ENCODE measurements at places on chromosomes 7 and 10.
A peak's percentile ranks its signal among the peaks of the same experiment; 100 is the strongest.

- no peak overlapping the region for H3K27ac ChIP-seq
- H3K4me3 ChIP-seq: no peak overlapping the region
- no peak for DNase-seq
- no peaks in the 10 kb centered on the region for H3K4me1 ChIP-seq
Observed at GRCh38 chr7:78788464-78788863, 665.0 kb downstream of the MAGI2 start.

GRCh38 chr10:24952707-24953645 lies 570 bp upstream of the PRTFDC1 start:
- no peaks in the 10 kb centered on the region for H3K36me3 ChIP-seq
- DNase-seq: peak; percentile 89
- H3K4me3 ChIP-seq: peak overlapping the region; percentile 41
- H3K27me3 ChIP-seq: no peaks in the 10 kb centered on the region

GRCh38 chr7:6246251-6246917 lies 26.0 kb downstream of the CYTH3 start:
- H3K4me3 ChIP-seq: no peak overlapping the region
- no peak overlapping the region for H3K27ac ChIP-seq
- no peaks in the 10 kb centered on the region for H3K27me3 ChIP-seq
- no peak for DNase-seq

DNA sequence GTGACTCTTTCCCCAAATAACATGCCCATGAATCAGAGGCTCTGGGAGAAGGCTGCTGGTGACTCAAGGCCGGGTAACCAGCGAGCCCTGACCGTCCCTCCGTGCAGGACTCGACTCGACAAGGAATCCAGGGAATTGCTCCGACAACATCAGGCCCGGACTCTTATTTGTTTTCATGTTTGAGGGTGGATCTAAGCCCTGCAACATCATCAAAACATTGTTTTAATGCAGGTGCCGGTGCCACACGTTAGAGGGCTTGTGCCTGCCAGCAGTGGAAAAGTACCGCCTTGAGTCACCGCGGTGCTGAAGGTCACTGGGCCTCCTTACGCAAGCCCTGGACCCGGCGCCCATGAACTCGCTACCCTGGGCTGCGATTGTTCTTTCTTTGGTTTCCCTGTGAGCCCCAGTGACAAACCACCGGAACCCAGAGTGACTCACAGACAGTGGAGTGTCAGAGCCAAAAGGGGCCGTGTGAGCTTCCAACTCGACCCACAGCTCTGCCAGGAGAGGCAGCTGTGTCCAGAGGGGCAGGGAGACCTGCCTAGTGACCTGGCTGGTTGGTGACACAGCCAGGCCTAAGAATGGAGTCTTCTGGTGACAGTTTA lies 139.4 kb upstream of the SHH start:
- H3K27me3 ChIP-seq: no peaks in the 10 kb centered on the region
- no peaks in the 10 kb centered on the region for H3K36me3 ChIP-seq
- no peaks in the 10 kb centered on the region for H3K4me1 ChIP-seq
- H3K27ac ChIP-seq: no peak overlapping the region
- no peak for DNase-seq

- no peak overlapping the region for H3K4me3 ChIP-seq
- no peak for DNase-seq
- no peak overlapping the region for H3K27ac ChIP-seq
- no peaks in the 10 kb centered on the region for H3K27me3 ChIP-seq
- no peaks in the 10 kb centered on the region for H3K36me3 ChIP-seq
Observed at GRCh38 chr10:21808550-21808949, 195.0 kb downstream of the DNAJC1 start.

DNA sequence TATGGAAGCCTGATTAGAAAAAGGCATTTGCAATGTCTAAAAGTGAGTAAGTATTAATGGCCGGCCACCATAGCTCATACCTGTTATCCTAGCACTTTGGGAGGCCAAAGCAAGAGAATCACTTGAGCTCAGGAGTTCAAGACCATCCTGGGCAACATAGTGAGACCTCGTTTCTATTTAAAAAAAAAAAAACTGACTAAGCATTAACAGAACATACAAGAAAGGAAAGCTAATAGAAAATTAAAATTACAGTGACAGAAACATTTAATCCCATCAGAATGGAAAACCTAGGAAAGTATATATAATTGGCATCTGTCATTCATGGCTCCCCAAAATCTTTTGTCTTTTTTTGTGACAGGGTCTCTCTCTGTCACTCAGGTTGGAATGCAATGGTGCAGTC lies 55.9 kb downstream of the AOC1 start:
- H3K27ac ChIP-seq: no peak overlapping the region
- H3K27me3 ChIP-seq: no peaks in the 10 kb centered on the region
- H3K4me3 ChIP-seq: no peak overlapping the region
- no peak for DNase-seq

- H3K4me3 ChIP-seq: no peak overlapping the region
- no peak overlapping the region for H3K27ac ChIP-seq
- no peaks in the 10 kb centered on the region for H3K4me1 ChIP-seq
- no peak for DNase-seq
Observed at GRCh38 chr7:10122551-10123100, 851.0 kb upstream of the PHF14 start.

- H3K27ac ChIP-seq: no peak overlapping the region
- no peak overlapping the region for H3K4me3 ChIP-seq
- no peak for DNase-seq
- no peaks in the 10 kb centered on the region for H3K27me3 ChIP-seq
- no peaks in the 10 kb centered on the region for H3K4me1 ChIP-seq
Observed at GRCh38 chr10:112614586-112614985, 167.6 kb downstream of the VTI1A start.

DNA sequence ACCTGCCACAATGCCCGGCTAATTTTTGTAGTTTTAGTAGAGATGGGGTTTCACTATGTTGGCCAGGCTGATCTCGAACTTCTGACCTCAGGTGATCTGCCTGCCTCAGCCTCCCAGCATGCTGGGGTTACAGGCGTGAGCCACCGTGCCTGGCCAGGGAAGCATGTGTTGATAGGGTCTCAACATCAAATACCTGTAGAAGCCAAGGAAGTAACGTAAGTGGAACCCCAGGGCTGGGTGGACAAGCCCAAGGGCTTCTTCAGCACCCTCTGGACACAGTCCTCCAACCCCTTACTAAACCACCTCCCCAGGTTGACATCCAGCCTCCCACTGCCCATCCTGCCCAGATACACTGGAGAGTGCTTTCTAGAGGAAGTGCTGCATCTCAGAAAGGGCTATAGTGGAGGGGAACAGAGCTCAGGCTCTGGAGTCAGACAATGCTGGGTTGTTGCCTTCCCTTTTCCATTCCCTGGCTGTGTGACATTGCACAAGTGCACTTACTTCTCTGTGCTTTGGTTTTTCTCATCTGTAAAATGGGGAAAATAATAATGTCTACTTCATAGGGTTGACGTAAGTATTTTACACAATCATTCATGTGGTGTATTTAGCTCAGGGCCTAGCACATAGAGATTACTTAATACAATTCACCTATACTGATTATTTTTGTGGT lies 73.9 kb upstream of the KAT6B start:
- H3K27ac ChIP-seq: no peak overlapping the region
- H3K4me1 ChIP-seq: peaks cover 10% of the 10 kb centered on the region
- H3K36me3 ChIP-seq: no peaks in the 10 kb centered on the region
- no peak for DNase-seq

- no peaks in the 10 kb centered on the region for H3K4me1 ChIP-seq
- no peak overlapping the region for H3K27ac ChIP-seq
- no peaks in the 10 kb centered on the region for H3K27me3 ChIP-seq
- H3K4me3 ChIP-seq: no peak overlapping the region
- DNase-seq: no peak
- H3K36me3 ChIP-seq: no peaks in the 10 kb centered on the region
Observed at GRCh38 chr10:35103882-35104281, 13.7 kb upstream of the CUL2 start.

- no peaks in the 10 kb centered on the region for H3K27me3 ChIP-seq
- H3K36me3 ChIP-seq: no peaks in the 10 kb centered on the region
- no peak for DNase-seq
- no peak overlapping the region for H3K4me3 ChIP-seq
Observed at GRCh38 chr7:17144322-17144721, 154.1 kb upstream of the AHR start.

- H3K27me3 ChIP-seq: no peaks in the 10 kb centered on the region
- H3K36me3 ChIP-seq: no peaks in the 10 kb centered on the region
- no peak overlapping the region for H3K27ac ChIP-seq
- H3K4me1 ChIP-seq: no peaks in the 10 kb centered on the region
Observed at GRCh38 chr7:106518967-106519366, 142.0 kb downstream of the CCDC71L start.

- DNase-seq: peak; percentile 93
- H3K27ac ChIP-seq: peak overlapping the region; percentile 77
- H3K4me3 ChIP-seq: peak overlapping the region; percentile 51
Observed at GRCh38 chr7:16420649-16421332, 547 bp downstream of the CRPPA start.

DNA sequence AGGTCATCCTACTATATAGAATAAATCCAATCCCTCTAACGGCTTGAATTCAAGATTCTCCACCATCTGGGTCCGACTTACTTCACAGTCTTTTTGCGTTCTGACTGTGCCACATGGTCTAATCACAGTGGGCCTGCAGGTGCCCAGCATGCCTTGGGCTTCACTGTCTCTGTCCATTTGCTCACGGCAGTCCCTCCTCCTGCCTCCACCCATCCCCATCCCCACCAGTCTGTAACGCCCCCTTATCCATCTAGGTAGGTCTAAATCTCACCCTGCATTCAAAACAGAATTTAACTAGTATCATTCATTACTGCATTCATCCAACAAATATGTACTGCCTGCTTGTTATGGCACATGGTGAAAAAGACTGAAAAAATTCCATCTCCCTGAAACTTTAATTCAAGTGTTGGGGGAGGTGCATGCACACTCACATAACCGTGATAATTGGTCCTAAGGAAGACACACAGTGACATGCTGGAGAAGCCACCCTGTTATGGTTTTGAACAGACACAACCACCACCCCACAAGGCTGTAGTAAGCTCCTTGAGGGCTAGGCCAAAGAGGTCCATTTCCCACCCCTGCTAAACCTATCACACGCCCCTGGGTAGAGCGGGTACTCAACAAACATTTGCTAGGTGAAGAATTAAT lies 24.2 kb downstream of the SORBS1 start:
- no peak overlapping the region for H3K4me3 ChIP-seq
- DNase-seq: no peak
- no peaks in the 10 kb centered on the region for H3K36me3 ChIP-seq
- H3K27me3 ChIP-seq: no peaks in the 10 kb centered on the region
- no peak overlapping the region for H3K27ac ChIP-seq

DNA sequence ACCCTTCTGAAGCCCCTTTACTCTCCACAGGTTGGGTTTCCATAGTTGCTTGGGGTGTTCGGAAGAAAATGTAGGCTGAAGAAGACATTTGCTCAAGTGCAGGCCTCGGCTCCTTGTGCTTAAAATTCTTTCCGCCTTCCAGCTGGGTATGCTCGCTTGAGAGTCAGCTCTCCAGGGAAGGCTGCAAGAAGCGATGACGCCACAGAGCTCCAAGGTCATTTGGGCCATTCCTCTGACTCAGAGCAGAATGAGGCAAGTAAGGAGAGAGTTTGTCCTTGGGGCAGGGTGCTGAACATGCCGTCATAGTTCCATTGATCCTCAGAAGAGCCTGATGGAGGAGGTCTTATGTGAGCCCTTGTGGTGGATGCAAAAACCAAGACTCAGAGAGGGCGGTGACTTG lies 27.4 kb upstream of the HSPA12A start:
- no peak overlapping the region for H3K4me3 ChIP-seq
- no peaks in the 10 kb centered on the region for H3K27me3 ChIP-seq
- H3K4me1 ChIP-seq: peaks cover 2% of the 10 kb centered on the region
- DNase-seq: no peak
- no peaks in the 10 kb centered on the region for H3K36me3 ChIP-seq
- no peak overlapping the region for H3K27ac ChIP-seq

DNA sequence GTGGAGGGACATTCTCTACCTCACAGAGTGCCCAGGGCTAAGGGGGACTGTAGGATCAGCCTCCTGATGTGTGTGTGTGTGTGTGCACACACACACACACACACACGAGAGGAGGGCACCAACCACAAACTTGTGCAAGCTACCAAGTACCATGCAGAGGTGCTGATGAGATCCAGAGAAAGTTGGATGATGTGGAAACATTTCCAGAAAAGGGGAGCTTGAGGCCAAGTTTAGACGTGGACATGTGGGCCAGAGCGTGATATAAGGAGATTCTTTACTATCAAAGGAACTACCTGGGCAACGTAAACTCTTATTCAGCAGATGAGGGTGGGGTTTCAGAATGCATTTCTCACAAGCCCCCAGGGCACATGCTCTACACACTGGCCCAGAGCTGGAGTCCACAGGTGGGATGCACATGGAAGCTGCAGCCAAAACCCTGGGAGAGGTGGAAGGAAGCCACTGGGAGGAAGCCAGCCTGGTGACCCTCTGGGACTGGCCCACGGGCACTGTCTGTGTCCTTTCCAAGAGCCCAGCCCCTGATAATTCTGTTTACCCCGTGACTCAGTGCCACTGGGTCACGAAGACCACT lies 53.5 kb downstream of the DLG5 start:
- no peaks in the 10 kb centered on the region for H3K36me3 ChIP-seq
- H3K27ac ChIP-seq: peak overlapping the region; percentile 61
- H3K4me1 ChIP-seq: peaks cover 38% of the 10 kb centered on the region
- no peaks in the 10 kb centered on the region for H3K27me3 ChIP-seq
- H3K4me3 ChIP-seq: no peak overlapping the region
- DNase-seq: peak; percentile 75

GRCh38 chr10:96661632-96662031 lies 58.7 kb downstream of the PIK3AP1 start:
- no peak overlapping the region for H3K4me3 ChIP-seq
- no peak for DNase-seq
- no peaks in the 10 kb centered on the region for H3K27me3 ChIP-seq
- no peak overlapping the region for H3K27ac ChIP-seq

GRCh38 chr10:110898391-110898790 lies 20.6 kb downstream of the BBIP1 start:
- H3K27me3 ChIP-seq: no peaks in the 10 kb centered on the region
- DNase-seq: no peak
- H3K4me3 ChIP-seq: no peak overlapping the region
- no peak overlapping the region for H3K27ac ChIP-seq

- H3K4me3 ChIP-seq: no peak overlapping the region
- no peaks in the 10 kb centered on the region for H3K36me3 ChIP-seq
- H3K27me3 ChIP-seq: no peaks in the 10 kb centered on the region
Observed at GRCh38 chr7:95919556-95919955, 147.2 kb downstream of the DYNC1I1 start.

- no peak overlapping the region for H3K4me3 ChIP-seq
- H3K27me3 ChIP-seq: no peaks in the 10 kb centered on the region
- H3K36me3 ChIP-seq: no peaks in the 10 kb centered on the region
- no peak for DNase-seq
Observed at GRCh38 chr10:96441322-96441885, 72.3 kb downstream of the TLL2 start.

DNA sequence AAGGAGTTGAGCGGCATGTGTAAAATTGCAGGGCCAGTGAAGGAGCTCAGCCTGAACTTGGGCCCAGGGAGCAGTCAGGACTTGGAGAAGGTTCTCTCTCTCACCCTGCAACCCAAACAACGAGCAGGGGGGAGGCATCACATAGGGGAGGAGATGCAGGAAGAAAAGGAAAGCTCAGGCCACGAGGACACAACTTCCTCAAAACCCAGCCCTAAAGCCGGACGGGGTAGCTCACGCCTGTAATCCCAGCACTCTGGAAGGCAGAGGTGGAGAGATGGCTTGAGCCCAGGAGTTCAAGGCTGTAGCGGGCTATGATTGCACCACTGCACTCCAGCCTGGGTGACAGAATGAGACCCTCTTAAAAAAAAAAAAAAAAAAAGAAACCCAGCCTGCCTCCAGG lies 629.1 kb downstream of the PARD3 start:
- H3K4me3 ChIP-seq: no peak overlapping the region
- DNase-seq: no peak
- no peaks in the 10 kb centered on the region for H3K36me3 ChIP-seq
- H3K27me3 ChIP-seq: no peaks in the 10 kb centered on the region
- no peaks in the 10 kb centered on the region for H3K4me1 ChIP-seq
